ENCODE measurements at places on chromosomes 3 and 15. TPM values are rescaled to one million over a fixed set of nuclear protein-coding genes. Genes with fewer than 3 reads are reported as not detected.

GRCh38 chr3:8652324-8652987 lies 7.9 kb upstream of the SSUH2 start:
- H3K27ac ChIP-seq = peak overlapping the region; percentile 99
- H3K4me1 ChIP-seq = peaks cover 59% of the 10 kb centered on the region
- peak overlapping the region; percentile 36 for H3K4me3 ChIP-seq
- no peaks in the 10 kb centered on the region for H3K27me3 ChIP-seq

GRCh38 chr3:159821736-159822135 lies 166.9 kb upstream of the IL12A start:
- H3K27me3 ChIP-seq = no peaks in the 10 kb centered on the region
- no peaks in the 10 kb centered on the region for H3K36me3 ChIP-seq
- no peak overlapping the region for H3K27ac ChIP-seq
- peaks cover 16% of the 10 kb centered on the region for H3K4me1 ChIP-seq
- no peak for DNase-seq

LMCD1 gene
- 14.4 TPM for polyA plus RNA-seq

CCDC13 gene
- polyA plus RNA-seq = 0.40 TPM

INKA1 gene
- 4.6 TPM for polyA plus RNA-seq
